ENCODE measurements at places on chromosomes 4 and X.

DNA sequence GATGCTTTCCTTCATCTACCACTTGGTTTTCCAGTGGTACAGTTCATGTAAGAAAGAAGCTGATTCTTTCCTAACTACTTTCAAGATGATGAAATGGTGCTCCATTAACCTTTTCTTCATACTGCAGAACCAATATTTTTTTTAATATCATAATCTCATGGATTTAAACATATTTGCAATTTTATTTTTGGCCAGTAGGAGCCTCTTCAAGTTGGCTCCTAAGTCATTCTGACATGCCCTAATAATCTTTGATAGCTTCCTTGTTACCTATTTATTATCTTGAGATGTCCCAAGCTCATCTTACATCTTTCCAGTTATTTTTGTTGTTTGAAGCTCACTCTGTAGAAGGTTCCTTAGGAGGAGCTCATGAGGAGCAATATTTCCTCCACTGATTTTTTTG is 170.2 kb downstream of the APBB2 start:
- DNase-seq: no peak

GRCh38 chr4:12555011-12555410 is 929.1 kb downstream of the RAB28 start:
- DNase-seq: no peak

DNA sequence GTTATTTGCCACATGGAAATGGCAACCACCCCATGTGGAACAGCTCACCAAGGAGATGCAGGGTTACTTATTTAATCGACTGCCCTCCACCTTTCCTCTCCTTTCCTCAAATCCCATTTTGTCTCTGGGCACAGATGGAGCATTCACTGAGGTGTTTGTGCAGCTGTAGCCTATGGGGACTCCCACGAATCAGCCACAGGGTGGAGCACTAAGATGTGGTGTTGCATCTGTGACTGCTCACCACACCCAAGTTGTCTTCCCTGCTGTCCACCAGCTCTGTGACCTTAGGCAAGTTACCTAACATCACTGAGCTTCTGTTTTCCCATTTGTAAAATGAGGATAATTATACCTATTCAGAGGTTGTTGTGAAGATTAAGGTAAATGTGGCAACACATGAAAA is 252.4 kb upstream of the CPEB2 start:
- DNase-seq: no peak

DNA sequence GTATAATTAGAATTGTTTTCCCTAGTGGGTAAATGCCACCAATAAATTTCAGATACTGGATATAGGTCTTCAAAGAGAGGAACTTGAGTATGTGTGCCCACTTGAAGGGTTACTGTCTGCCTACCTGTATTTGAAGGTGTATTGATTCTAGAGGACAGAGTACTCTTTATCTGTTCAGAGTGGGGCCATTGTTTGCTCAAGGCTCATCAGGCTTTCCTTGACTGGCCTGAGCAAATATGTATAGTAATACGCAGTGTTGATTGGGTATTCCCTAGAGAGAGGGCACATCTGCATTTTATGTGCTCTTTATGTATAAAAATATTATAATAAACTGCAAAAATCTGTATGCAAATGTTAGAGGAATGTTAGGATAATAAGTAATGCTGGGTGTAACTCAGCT is 23.7 kb downstream of the RP2 start:
- no peak for DNase-seq

- DNase-seq: no peak
These were observed 62.1 kb upstream of the AFAP1 start for GRCh38 chr4:8001564-8002355.

DNA sequence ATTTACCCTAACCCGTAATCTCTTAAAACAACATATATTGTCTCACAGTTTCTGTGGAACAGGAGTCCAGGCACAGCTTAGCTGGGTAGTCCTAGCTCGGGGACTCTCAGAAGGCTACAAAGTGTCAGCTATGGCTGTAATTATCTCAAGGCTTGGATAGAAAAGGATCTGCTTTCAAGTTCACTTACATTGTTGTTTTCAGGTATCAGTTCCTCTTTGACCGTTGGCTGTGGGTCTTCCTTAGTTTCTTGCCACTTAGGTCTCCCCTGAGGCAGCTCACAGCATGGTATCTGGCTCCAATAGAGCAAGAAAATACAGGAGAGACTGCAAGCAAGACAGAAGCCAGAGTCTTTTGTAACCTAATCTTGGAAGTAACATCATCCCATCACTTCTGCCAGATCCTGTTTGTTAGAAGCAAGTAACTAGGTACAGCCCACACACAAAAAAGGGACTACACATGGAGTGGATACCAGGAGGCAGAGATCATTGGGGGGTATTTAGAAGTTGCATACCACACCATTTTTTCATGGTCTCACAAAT is 137.0 kb downstream of the MAGEB5 start:
- no peak for DNase-seq

- DNase-seq: no peak
These were observed 9.4 kb upstream of the CPLX1 start for GRCh38 chr4:835148-836002.

- no peak for DNase-seq
These were observed 129.2 kb upstream of the ETNPPL start for GRCh38 chr4:108891896-108892590.

GRCh38 chr4:144757969-144758368 is 112.0 kb downstream of the HHIP start:
- no peak for DNase-seq

- DNase-seq: no peak
These were observed 44.5 kb upstream of the IL2 start for GRCh38 chr4:122500852-122501501.

GRCh38 chr4:182918791-182919302 is 1.7 kb upstream of the DCTD start:
- no peak for DNase-seq

DNA sequence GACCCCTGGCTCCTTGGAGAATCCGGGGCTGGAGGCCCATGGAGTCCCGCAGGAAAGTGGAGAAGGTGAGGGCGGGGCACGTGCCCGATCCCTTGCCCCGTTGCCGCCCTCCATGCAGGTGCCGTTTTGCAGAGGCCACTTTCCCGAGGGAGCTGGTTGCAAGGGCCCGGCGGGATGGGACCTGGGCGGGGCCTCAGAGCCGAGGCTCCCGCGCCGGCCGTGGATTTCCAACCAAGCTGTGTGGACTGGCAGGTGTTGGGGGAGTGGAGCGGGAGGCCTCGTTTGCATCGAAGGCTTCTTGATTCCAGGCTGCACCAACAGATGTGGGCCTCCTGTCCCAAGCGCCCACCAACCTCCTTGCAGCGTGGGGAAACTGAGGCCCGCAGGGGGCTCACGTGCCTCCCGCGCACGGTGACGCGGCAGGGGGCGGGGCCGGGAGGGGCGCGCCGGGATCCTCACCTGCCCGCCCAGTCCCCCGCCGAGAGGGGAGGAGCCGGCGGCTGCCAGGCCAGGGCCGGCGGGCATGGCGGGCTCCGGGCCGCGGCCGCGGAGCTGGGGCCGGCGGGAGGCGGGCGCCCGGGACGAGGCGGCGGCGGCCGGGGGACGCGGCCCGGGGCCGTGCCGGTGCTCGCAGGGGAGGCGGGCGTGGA is 24.9 kb downstream of the SH3BP2 start:
- no peak for DNase-seq

GRCh38 chrX:20224814-20225487 is 41.8 kb downstream of the RPS6KA3 start:
- DNase-seq: no peak

DNA sequence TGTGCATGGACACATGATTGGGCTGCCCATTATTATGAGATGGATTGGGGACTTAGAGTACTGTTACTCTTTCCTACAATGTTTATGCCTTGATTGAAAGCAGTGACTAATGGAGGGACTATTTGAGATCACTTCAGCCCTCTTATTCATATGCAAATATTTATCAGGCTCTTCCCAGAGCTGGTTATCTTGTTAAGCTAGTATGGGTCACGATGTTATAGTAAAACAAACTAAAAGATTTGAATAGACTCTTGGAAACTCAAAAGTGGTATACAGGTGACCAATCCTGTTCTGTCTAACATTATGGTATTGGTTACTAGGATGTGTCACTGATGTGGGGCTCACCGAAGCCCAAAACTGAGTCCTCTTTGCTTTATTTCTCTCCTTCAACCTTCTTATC is 306.2 kb upstream of the CASK start:
- no peak for DNase-seq

DNA sequence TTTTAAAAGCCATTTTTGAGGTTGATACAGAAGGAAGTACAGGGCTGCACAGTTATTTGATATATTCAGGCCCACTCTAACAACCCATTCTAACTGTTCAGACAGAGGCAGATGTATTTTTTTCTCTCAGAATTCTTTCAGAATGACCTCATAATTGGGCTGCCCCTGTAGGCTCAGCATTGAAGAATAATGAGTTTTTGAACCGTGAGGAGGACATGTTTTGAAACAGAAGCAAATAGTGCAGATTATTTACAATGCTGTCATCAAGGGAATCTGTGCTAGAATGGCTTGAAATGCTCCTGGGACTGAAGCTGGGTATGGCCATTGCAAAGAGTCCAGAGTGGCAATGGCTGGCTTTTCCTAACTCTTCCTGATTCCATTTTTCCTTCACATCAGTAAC is 158.1 kb downstream of the SOX3 start:
- DNase-seq: no peak

GRCh38 chr4:83276299-83277040 is 8.1 kb downstream of the COQ2 start:
- DNase-seq: no peak

DNA sequence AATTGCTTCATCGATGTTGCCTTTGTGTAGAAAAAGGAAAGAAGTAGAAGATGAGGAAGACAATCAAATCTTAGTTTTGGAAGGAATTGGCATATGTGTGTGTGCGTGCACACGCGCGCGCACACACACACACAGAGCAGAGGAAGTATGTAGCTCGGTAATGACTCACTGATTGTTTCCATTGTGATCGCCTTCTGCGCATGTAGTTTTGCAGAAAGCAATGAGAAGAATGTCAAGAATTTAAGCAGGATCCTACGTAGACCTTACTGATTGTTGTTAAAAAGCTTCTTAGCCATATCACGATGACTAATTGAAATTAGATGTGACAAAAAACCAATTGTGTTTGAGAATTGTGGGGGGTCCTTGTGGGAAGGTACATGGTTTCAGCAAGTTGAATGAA is 12.8 kb upstream of the LIMCH1 start:
- DNase-seq: no peak

GRCh38 chr4:98536631-98537030 is 121.8 kb downstream of the TSPAN5 start:
- DNase-seq: no peak

GRCh38 chr4:85613901-85614300 is 139.0 kb downstream of the ARHGAP24 start:
- no peak for DNase-seq

- no peak for DNase-seq
These were observed 648.1 kb downstream of the MID1IP1 start for GRCh38 chrX:39449352-39449751.

GRCh38 chr4:48046059-48046458 is 29.5 kb downstream of the NIPAL1 start:
- DNase-seq: no peak

GRCh38 chr4:1783015-1783414 is 10.1 kb upstream of the FGFR3 start:
- no peak for DNase-seq

GRCh38 chrX:113962343-113962742 is 621.5 kb upstream of the HTR2C start:
- DNase-seq: no peak

GRCh38 chr4:13599159-13599558 is 28.4 kb downstream of the BOD1L1 start:
- DNase-seq: no peak

- no peak for DNase-seq
These were observed 85.7 kb upstream of the TENT5D start for GRCh38 chrX:80334583-80334982.

- DNase-seq: peak; percentile 39
These were observed 31.6 kb upstream of the C1QTNF7 start for GRCh38 chr4:15396157-15396800.

Data from stimulated activated CD8-positive, alpha-beta memory T cell treated with anti-CD3 and anti-CD28 coated beads, Interleukin-2, amount 100 ng/mL, for 48 hours (primary cell).